ENCODE measurements at places on chromosomes 13 and 19.

DNA sequence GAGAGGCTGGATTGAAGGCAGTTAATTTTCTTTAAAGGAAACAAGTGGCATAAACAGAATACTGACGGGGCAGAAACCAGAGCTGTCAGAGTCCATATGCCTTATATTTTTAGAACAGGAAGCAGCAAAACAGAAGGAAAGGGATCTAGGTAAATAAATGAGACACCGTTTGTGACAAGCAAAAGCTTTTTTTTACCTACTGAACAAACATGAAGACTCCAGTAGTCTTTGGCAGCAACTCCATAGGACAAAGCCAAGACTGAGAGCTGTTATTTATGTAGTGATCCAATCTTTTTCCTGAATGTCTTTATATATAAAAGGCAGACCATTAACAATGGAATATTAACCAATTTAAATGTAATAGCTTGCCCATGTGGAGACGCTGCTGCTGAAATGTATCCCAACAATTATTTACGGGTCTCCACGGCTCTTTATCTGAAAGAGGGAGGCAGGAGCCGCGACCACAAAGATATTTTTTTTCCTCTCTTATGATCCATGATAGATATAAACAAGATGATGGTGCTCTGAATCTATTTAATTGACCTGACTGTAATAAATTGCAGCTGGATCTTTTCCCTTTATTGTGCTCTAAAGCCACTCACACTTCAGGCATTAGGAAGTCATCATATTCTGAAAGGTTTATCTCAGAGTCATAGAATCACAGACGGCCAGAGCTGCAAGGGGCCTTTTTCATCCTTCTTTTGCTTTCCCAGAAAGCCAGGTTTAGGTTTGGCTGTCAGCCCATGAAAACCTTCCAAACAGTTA lies 687.8 kb downstream of the EFNB2 start:
- DNase-seq = no peak

GRCh38 chr13:43522788-43523187 lies 264.0 kb downstream of the ENOX1 start:
- no peak for DNase-seq

DNA sequence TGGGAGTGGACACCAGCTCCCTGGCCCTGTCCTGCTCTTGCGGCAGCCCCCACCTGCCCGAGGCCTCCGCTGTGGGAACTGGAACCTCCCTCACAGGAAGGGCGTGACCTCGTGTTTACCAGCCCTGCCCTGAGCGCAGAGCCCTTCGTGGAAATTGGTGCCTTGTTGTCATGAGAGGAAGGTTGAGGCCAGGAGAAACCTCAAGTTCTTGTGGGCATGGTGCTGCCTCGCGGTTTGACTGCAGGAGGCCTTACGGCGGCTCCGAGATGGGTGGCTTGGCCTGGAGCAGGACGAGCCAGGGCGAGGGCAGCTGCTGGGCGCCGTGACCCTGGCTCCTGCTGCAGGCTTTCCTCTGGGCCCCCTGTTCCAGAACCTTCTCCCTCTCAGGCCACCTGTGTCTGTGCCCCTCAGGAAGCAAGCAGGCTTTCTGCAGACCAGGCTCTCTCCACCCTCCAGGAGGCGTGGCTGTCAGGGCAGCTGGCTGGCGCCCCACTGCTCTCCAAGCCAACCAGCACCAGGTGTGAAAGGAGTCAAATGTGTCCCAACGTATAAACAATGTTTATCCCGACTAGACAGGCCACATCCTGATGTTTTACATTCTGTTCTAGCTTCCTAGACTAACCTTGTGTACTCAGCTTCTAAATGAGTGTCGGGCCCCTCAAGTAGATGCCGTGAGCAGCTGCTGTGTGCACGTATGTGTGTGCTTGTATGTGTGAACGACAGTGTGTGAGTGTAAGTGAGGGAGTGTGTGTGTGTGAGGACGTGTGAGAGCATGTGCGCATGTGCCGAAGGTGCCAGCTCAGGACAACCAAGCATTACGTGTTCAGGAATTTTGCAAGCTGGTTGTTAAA lies 10.4 kb upstream of the RASA3 start:
- DNase-seq = no peak

DNA sequence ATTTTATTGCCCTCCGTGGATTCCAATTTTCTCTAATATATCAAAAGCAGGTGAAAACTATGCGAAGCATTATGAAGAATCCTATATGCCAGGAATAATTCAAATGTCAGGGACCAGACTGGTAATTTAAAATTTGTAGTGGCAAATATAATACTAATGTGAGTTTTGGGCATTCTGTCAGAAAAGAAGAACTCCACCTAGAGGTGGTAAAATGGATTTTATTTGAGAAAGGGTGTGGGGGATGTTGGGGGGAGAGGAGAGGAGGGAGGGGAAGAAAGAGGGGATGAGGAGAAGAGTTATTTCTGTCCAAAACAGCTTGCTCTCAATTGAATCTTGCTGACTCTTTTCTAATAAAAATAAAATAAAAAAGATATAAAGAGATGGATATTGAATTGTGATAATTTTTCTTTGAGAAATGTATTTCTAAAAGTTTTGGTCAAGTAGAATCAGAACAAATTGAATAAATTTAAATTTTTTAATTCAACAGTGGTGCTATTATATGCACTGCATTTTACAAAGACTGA lies 929.3 kb upstream of the SLITRK5 start:
- DNase-seq = no peak

DNA sequence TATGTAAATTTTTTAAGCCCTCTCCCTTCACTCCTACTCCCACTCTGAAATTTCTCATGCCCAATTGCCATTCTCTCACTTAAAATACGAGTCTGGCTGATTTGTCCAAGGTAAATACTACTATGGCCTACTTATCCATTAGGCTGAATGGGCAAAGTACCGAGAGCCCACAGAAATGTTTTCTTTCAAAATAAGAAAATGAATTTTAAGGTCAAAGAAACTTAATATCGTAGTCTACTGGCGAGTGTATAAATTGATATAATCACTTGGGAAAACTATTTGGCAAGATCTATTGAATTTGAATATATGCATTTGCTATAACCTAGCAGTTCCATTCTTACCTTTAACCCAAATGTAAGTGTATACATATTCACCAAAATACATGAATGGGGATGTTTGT lies 32.7 kb downstream of the ZNF45 start:
- no peak for DNase-seq

Measured in esophagus squamous epithelium (tissue), 5 donors.